ENCODE measurements at places on chromosomes 6 and 20.
A peak's percentile ranks its signal among the peaks of the same experiment; 100 is the strongest.

GRCh38 chr6:34149452-34149810 lies 3.5 kb upstream of the GRM4 start:
- DNase-seq = peak; percentile 3

DNA sequence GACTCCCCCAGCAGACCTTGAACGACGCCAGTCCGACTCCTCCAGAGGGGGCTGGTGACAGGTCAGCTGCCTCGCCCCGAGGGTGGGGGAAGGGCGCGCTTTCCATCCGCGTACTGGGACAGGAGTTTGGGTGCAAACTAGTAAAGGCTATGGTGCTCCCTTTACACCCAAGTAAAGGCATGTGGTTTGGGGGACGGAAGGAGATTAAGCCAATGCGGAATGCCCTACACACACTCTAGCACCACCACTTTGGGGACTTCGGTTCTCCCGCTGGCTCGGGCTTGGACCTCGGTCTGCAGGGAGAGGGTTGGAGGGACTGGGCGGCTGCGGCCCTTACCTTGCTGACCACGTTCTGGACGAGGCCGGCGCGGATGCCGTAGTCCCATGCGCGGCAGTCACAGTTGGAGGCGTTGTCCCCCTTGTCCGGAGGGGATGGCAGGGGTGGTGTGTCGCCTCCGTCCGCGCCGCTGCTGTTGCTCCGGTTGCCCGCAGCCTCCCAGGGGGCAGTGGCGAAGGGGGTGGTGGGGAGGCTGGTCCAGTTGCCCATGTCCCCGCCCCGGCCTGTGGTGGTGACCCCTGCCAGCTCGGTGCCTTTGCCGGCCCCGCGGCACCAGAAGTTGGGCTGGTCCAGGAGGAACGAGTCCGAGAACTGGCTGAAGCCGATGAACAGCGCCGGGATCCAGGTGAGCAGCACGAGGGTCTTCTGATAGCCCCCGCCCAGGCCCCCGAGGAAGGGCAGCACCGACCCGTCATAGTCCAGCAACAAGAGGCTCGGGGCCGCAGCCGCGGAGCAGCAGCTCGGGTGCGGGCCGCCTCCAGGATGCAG lies 1.1 kb downstream of the SLC22A23 start:
- peak; percentile 55 for DNase-seq

DNA sequence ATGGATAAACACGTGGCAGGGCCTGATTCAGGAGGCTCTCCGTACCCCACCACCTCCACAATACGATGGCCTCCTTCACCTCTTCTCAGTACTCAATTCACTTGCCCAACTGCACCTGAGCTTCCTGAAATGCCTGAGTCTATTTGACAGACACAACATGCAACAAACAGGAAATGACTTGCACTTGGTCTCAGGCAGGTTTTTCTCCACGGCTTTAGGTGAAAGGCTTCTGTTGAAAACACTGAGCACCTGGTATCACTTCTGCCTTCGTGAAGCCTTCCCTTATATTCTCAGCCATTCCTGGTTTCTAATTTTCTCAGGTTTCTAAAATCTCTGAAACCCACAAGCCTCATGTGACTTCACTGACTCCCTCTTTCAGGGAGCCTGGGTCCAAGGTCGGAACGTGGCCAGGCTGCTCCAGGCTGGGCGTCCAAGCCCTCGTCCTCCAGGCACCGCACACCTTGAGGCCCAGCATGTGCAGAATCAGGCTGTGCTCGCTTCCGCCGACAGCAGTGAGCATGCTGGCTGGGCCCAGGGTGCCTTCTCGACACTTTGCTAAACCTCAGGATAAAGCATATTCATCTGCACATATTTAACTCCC lies 34.7 kb downstream of the TAF4 start:
- no peak for DNase-seq

DNA sequence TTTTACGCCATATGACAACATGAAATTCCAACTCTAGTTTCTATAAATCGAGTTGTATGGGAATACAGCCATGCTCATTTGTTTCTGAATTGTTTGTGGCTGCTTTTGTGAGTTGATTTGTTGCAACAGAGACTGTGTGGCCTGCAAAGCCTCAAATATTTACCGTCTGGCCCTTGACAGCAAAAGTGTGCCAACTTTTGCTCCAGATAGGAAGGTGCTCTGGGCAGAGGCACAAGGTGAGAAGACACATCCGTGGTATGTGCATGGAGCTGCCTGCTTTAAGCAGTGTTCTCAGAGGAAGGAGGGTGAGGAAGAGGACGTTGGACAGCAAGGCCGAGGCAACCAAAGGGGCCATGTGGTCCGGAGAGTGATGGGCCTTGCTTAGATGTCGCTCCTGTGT lies 57.4 kb downstream of the IYD start:
- DNase-seq = no peak

- no peak for DNase-seq
Observed at GRCh38 chr20:12112089-12112474, 194.4 kb downstream of the BTBD3 start.

DNA sequence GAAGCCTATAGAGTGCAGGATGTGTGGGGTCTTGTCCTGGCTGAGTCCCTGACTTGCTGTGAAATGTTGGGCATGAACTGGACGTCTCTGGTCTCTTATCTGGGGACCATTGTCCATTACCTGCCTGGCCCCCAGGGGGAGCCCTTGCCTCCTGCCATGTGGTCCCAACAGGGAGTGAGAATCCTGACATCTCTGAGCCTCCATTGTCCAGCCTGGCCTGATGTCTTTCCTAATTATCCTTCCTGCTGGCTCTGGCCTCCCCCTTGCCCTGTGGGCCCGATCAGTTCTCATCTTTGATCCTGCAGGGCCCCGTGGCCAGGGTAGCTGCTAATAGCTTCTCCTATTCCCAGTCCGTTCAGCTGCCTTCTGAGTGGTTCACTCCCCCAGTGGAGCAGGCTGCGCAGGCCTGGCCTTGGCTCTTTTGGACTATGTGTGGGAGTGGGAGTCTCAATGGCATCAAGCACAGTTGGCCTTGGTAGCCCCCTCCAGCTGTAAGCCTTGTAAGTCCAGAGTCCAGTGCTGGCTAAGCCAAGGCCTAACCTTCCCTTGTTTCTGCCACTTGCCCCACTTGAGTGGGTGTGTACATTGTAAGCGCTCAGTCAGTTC lies 77.9 kb upstream of the RALY start:
- DNase-seq = peak; percentile 33

GRCh38 chr6:13274707-13275434 lies 53.5 kb downstream of the TBC1D7 start:
- peak; percentile 19 for DNase-seq

- DNase-seq = no peak
Observed at GRCh38 chr6:43950731-43951062, 176.6 kb downstream of the MRPL14 start.

- DNase-seq = no peak
Observed at GRCh38 chr20:56316051-56316450, 42.7 kb upstream of the FAM210B start.

DNA sequence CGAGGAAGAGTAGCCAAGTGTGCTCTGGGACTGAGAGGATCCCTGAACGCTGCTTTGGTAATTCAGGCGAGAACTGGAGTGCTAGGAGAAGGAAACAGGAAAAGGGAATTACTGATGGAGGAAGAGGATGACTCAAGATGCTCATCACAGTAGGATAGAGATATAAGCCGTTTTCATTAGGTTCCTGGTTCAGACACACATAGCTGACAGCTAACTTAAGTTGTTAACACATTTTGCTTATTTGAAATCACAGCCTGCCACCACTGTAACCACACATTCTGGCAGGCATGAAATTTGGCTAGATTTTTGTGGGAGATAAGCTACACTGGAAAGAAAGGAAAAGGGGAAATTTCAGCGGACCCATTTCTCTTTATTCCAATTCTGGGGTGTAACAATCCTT lies 138.2 kb upstream of the SLC22A16 start:
- DNase-seq = no peak

DNA sequence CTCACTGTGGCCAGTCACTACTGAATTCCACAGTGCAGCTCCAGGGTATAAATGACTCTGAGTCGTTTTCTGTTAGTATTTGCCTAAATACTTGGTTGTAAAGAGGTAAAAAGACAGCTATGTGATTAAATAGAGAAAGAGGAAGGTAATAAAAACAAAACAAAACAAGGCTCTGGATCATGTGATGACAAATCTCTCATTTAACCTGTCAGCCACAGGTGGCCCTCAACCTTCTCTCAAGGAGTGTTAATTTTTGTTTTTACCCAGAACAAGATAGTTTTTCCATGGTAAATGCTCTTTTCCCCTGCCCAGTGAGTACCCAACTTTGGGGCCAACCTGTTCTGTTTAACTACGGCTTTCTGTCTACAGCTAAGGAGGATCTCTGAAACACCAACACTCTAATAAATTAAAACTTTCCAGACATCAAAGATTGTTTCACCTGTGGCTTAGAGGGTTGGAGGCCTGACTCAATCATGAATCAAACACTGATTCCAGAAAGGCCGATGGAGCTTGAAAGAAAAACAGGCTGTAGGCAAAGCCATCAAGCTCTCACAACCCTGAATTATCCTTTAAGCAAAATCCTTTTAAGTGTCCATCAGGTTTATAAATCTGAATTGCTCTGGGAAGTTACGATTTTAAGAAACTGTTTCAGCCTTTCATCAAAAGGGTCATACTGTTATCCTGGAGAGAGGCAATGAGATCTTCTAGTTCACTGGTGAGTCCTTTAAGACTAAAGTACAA lies 81.5 kb upstream of the BCLAF1 start:
- no peak for DNase-seq

GRCh38 chr20:19916531-19917485 lies 100.4 kb upstream of the NAA20 start:
- DNase-seq = no peak

DNA sequence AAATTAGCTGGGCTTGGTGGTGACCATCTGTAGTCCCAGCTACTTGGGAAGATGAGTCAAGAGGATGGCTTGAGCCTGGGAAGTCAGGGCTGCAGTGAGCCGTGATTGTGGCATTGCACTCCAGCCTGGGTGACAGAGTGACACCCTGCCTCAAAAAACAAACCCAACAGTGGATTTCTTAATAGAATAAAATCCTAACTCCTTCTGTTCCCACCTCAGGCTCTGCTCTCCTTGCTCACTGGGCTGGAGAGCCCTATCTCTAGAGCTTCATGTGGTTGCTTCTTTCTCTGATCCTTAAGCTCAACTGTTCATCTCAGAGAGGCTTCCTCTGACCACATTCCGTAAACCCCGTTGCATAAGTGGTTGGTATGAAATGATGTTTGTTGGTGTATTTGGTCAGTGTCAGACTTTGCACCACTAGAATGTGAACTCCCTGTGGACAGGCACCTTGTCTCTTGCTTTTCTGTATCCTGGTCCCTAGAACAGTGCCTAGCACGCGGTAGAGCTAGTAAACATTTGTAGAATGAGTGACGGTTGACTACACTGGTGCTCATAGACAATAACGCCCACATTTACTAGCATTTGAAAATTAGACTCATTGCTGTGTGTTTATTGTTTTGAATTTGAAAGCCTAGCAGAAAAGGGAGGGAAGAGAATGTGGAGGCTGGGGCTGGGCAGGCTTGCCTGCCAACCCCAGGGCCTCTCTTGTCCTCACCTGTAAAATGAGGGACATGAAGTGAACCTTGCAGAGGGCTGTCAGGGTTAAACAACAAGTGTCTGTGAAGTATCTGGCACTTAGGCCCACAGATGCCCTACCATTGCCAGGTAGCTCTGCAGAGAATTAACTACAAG lies 4.2 kb downstream of the MAPRE1 start:
- no peak for DNase-seq

DNA sequence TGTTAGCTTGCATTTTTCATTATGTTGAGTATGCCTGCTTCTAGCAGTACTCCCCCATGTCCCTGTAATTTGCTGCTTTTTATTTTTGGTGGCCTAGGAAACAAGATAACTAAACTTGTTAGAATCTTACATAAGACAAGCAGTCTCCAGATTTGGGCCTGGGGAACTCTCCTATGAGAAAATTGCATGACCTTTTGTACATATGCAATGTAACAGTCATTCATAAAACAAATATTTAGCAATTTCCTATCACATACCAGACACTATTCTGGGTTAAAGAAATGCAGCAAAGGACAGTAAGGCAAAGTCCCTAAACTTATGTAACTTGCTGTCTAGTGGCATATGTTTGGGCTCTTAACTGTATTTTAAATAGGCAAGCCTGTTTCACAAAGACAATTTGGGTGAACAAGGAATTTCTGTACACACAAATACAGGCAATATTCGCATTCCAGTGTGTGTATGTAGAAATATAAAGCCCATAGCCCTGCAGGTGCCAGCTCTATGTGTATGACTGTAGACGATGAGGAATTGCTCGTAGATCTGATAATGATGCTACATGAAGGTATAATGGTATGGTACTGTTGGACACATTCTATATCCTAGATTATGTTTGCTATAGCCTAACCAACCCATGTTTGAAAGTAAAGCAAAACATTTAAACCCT lies 305.2 kb upstream of the CITED2 start:
- no peak for DNase-seq

GRCh38 chr6:26012061-26012460 lies 49.5 kb downstream of the TRIM38 start:
- no peak for DNase-seq

DNA sequence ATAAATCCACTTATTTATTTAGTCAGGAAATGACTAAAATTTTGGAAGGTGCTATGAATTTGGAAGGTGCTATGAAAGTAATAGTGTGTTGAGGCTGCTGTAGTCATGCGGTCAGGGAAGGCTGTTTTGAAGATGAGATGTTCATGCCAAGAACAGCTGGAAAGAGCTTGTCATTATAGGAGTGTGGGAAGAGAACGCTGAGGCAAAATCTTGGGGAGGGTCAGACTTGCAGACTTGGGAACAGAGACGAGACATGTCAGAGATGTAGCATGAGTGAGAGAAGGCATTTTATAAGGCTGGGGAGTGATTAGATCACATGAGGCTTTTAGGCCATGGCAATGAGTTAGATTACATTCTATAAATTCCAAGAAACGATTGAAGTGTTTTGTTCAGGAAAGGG lies 124.0 kb upstream of the B3GAT2 start:
- no peak for DNase-seq

- DNase-seq = peak; percentile 46
Observed at GRCh38 chr20:50146732-50147662, 6.5 kb downstream of the PEDS1 start.

GRCh38 chr6:57216235-57217101 lies 5.6 kb downstream of the RAB23 start:
- DNase-seq = no peak

- DNase-seq = no peak
Observed at GRCh38 chr6:150490586-150490985, 109.1 kb upstream of the PLEKHG1 start.

DNA sequence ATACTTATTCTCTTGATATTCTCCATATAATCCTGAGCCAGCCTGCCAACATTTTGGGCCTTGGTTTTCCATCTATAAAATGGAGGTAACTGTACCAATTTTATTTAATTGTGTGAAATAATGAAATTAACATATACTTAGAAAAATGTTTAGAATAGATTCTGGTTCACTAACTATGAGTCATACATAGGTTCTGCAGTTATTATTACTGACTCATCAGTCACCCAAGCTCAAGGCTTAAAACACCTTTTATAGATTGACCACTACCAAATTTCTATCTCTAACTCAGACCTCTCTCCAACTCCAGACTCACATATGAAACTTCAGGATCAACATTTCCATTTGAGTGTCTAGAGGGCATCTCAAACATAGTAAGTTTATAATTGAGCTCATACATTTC lies 1277.2 kb upstream of the GJE1 start:
- DNase-seq = no peak

DNA sequence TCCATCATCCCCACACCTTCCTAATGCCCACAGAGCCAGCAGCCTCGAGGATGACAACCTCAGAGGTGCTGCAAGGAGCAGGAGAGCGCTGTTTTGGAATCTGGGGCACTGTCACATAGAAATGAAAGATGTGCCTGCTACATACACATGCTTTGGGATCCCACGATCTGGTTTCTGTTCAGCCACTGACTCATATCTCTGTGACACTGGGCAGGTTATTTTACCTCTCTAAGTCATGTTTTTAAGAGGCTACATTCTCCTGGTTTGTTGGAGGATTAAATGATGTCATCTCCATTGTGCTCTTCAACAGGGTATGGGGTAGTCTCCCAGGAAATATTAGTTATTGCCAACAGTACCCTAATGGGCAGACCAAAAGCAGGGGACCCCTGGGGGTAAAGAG lies 32.6 kb upstream of the TAB2 start:
- DNase-seq = no peak

Data from neural progenitor cell (in vitro differentiated cells).